Right renal pelvis (tissue), 4 donors: ENCODE measurements at places on chromosomes 16 and 17.

GRCh38 chr16:19114359-19115147 lies 789 bp downstream of the ITPRIPL2 start:
- DNase-seq = no peak

DNA sequence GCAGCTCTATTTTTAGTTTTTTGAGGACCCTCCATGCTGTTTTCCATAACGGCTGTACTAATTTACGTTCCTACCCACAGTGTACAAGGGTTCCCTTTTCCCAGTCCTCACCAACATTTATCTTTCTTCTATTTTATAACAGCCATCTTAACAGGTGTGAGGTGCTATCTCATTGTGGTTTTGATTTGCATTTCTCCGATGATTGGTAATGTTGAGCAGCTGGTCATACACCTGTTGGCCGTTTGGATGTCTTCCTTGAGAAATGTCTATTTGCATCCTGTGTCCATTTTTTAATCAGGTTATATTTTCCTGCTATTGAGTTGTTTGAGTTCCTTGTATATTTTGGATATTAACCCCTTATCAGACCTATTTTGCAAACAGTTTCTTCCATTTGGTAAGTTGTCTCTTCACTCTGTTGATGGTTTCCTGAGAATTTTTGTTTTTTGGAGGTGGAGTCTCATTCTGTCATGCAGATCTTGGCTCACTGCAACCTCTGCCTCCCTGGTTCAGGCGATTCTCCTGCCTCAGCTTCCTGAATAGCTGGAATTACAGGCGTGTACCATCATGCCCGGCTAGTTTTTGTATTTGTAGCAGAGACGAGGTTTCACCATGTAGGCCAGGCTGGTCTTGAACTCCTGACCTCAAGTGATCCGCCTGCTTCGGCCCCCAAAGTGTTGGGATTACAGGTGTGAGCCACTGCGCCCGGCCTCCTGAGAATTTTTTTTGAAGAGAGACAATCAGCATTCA lies 279.6 kb downstream of the SNX29 start:
- no peak for DNase-seq

GRCh38 chr17:33021731-33022408 lies 30.2 kb downstream of the SPACA3 start:
- DNase-seq = no peak

- DNase-seq = peak; percentile 93
Measured at GRCh38 chr16:23452572-23453337, at the start of gene COG7. TSS of gene COG7 (minus strand) at chr16:23453189. CDS start at chr16:23452994, 195 bp downstream.

GRCh38 chr17:65013613-65014391 lies 42.7 kb downstream of the GNA13 start:
- no peak for DNase-seq
